ENCODE measurements at places on chromosomes 4 and X.

DNA sequence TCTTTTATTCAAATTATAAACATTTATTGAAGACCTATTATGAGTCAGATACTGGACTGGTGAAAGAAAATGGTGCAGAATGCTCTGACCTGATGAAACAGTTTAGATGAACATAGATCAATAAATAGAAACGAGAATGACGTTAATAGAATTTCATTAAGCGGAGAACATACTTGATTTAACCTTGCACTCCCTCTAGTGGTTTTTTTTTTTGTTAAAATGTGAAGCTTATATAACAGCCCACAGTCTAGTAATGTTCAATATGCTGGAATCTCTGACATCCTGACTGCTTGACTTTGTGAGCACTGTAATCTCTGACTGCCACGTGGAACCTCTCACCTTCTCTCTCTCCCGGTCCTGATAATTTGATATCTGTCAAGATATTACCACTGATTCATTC lies 32.3 kb downstream of the HDAC8 start:
- DNase-seq: no peak

GRCh38 chrX:21735038-21735767 lies 22.7 kb downstream of the SMPX start:
- no peak for DNase-seq

DNA sequence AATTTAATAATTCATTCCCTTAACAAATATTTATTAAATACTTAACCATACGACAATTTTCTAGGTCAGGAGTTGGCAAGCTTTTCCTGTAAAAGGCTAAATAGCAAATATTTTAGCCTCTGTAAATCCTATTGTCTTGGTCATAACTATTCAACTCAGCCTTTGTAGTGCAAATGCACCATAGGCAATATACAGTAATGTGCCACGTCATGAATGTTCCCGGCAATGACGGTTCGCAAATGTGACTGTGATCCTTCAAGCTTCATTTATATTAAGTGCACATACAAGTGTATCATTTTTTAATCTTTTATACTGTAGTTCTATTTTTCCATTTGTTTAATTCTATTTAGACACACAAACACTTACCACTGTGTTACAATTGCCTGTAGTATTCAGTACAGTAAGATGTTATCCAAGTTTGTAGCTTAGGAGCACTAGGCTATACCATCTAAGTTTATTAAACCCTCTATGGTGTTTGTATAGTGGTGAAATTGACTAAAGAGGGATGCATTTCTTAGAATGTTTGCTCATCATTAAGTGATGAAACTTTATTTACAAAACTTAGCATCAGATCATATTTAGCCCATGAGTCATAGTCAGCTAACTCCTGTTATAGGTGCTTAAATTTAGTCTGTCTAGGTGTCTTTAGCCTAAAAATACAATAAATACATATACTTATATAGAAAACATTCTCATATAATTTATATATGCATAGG lies 553.6 kb downstream of the STPG2 start:
- no peak for DNase-seq

GRCh38 chrX:56788717-56789122 lies 59.7 kb downstream of the NBDY start:
- DNase-seq: no peak

- DNase-seq: no peak
These were observed 52.5 kb downstream of the POF1B start for GRCh38 chrX:85327060-85327333.

- no peak for DNase-seq
These were observed 67.5 kb downstream of the MGST2 start for GRCh38 chr4:139732991-139733570.

- DNase-seq: no peak
These were observed 46.0 kb downstream of the FNIP2 start for GRCh38 chr4:158814636-158815330.

DNA sequence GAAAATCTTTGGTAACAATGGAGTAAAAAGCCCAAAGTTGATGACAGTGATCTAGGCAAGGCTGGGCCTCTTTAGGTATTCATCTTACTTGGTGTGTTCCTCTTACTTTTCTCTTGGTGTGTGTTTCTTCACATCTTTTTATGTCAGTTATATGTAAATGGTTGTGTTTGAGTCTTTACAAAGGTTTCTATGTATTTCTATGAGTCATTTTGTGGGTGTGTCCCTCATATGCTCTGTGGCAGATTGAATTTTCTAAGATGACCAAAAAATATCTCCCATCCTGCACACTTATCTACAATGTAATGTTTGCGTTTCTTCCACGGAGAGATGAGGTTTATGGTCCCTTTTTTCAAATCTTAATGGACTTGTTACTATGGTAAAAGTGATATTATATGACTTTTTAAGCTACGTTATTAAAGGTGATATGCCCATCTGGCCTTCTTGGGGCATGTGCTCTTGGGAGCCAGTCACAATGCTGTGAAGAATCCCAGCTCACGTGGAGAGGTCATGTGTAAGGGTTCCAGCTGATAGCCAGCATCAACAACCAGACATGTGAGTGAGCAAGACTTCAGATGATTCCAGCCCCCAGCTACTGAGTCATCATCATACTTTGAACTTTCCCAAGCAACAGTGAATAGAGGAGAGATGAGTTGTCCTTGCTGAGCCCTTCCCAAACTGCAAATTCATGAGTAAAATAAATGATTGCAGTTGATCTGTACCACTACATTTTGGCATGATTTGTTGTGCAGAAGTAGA lies 126.9 kb downstream of the CBLL2 start:
- no peak for DNase-seq

- no peak for DNase-seq
These were observed 446.9 kb downstream of the GRXCR1 start for GRCh38 chr4:43339435-43339834.

Data from GM19239 (cell line).